SK-N-DZ (cell line): ENCODE measurements at places on chromosomes 2 and 18.
A peak's percentile ranks its signal among the peaks of the same experiment; 100 is the strongest.

GRCh38 chr18:6010284-6010683 is 115.0 kb upstream of the TMEM200C start:
- no peak for DNase-seq

DNA sequence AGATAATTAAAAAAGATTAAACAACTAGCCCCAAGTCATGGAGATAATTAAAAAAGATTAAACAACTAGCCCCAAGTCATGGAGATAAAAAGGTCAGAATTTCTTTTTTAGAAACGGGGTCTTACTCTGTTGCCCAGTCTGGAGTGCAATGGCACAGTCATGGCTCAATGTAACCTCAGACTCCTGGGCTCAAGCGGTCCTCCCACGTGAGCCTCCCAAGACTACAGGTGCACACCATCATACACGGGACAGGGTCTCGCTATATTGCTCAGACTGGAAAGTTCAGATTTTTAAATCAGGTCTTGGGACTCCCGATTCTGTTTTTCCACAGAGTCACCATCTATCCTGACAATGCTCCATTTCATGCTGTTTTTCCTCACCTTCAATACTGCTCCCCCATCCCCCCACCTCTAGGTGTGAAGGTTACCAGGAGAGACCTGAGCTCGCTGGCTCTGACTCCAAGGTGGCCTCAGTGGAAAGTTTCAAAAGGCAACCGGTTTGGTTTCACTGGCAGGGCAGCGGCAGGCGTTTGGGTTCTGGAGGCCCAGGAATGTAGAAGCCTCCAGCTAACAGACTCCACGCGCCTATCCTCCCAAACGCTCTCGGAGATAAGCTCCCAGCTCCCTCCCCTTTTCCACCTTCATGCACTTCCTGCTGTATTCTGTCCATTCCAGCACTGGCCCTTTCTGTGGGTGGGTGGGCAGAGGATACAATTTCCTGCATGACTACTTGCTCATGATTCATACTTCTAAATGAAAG is 2.9 kb upstream of the SEMA4C start:
- DNase-seq: no peak

DNA sequence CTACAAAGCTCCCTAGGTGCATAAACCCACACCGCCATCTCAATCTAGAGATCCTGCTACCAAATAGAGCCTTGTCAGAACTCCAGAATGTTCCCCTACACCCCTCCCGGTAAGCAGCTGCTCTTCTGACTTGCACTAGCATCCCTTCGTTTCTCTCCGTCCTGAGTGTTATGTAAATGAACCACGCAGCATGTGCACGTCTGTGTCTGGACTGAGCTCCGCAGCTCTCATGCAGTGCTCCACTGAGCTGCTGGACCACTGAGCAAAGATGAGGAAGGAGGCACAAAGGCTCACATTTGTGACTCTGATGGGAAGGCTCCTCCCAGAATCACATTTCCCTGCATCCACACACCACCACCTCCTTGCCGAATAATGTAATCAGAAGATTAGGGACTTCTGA is 203.6 kb downstream of the MYT1L start:
- DNase-seq: peak; percentile 22

DNA sequence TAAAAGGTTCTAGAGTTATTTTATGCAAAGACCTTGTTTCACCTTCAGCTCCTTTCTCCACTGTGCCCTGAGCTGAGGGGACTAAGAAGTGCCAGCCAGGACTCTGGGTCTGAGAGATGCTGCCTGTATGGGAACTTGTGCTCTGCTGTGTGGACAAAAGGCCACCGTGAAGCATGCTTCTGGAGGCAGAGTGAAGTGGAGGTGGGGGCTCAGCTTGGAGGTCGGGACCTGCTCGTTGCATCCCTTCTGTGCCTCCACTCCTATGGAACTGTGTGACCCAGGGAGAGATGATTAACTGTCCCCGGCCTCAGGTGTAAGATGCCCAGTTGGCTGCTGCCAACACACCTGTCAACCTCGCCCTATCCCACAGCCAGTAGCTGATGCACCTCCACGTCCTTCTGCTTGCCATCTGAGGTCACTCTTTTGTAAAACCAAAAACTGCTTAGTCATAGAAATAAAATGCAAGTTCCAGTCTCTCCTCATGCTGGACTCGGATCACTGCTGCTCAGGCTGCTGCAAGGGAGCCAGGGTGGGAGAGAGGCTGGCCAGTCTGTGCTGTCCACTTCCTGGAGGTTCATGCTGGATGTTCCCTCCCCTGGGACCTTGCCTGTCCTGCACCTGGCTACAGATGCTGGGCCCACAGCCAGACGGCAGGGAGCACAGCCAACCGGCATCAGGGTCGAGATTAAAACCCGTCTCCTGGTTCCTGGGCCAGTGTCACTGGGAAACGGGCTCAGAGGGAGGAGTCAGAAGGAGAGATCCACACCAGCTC is 113.2 kb downstream of the ACKR3 start:
- DNase-seq: no peak
